ENCODE measurements at places on chromosomes 11 and 22.

GRCh38 chr22:47014636-47015345 lies 252.3 kb downstream of the TBC1D22A start:
- ATAC-seq, result no peak

DNA sequence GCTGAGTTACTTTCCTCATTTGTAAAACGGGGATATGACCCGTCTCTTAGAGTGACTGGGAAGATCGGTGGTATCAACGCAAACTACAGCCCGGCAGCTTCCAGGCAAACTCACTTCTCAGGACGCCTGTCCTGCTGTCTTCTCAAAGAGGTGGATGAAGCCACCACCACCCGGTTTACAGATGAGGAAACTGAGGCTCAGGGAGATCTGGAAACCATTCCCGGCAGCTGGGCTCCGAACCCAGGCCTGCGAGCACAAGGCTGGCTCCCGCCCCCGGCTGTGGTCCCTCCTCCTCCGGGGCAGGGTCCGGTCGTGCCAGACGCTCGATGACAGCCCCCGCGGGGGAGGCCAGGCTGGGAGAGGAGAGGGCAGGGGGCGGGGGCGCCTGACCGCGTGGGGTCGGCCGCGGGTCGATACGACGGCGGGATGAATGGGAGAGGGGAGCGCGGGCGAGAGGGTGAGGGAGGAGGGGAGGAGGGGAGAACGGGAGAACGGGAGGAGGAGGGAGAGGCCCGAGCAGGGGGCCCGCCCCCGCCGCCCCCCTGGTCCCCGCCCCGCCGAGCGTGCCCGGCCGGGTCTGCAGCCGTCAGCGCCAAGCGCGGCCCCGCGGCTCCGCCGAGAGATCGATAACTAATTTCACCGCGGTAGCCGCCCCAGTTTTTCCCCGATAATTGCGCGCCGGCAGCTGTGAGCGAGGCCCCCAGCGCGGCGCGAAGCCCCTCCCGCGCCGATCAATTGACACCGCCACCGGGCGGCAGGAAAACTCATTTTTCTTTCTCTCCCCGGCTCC lies 14.0 kb downstream of the IGLL1 start:
- peak; percentile 27 for ATAC-seq

DNA sequence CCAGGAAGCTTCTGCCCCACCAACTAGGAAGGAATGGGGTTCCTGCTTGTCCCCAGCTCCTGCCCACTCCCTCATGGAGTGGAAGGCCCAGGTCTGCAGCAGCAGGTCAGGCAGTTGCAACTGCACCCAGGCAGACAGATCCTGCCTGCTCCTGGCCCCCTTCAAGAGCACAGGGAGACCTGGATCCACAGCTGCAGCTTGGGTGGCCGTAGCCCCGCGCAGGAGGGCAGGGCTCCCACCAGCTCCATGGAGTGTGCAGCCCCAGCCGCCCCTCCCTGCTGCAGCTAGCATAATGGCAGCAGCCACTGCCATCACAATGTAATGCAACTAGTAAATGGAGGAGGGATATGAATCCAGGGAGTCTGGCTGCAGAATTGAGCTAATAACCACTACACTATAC lies 187.5 kb upstream of the PLET1 start:
- ATAC-seq, result no peak

- ATAC-seq, result no peak
Measured at GRCh38 chr11:112540261-112540660, 279.6 kb upstream of the PLET1 start.

GRCh38 chr11:86715611-86716010 lies 43.2 kb upstream of the ME3 start:
- peak; percentile 8 for ATAC-seq

- peak; percentile 82 for ATAC-seq
Measured at GRCh38 chr11:68271023-68271780, 571 bp downstream of the C11orf24 start.

GRCh38 chr22:36124666-36125065 lies 35.9 kb downstream of the APOL3 start:
- ATAC-seq, result no peak

GRCh38 chr22:38944653-38945052 lies 12.8 kb upstream of the APOBEC3A start:
- no peak for ATAC-seq

- ATAC-seq, result no peak
Measured at GRCh38 chr11:9625728-9626127, 38.1 kb upstream of the SWAP70 start.

DNA sequence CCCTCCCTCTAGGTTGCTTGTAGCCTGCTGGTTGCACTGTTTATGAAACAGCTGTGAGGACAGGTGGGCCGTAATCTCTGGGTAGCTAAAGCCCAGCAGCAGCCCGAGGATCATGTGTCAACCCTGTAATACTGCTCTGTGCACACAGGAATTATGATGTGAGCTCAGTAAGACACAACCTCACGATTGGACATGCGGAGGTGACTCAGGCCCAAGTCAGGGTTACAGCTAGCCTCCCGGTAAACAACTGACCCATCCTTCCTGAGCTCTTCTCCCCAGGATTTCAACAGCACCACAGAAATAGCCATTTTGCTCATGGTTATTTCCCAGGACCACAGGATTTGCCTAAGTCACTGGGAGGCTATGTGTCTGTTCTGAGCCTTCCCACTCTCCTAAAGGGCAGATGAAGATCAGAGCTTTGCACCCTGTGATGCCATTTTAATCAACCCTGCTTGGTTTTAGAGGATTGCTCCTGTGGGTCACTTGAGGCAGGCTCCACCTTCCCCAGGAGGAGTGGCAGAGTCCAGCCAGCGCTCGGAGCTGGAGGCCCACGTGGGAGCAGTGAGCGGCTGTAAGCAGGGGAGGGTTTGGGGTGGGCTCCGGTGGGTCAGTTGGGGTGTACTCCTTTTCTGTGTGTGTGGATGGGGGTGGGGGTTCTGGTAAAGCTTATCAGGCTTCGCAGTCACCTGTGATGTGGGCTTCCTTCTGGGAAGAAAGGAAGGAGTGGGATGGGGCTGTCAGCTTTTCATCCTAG lies at the start of gene AMPD3:
AMPD3 (plus strand) TSS at position 387 of the 754 bp plus-strand sequence. CDS start 6,256 bp downstream, outside the sequence.
- ATAC-seq, result peak; percentile 89

DNA sequence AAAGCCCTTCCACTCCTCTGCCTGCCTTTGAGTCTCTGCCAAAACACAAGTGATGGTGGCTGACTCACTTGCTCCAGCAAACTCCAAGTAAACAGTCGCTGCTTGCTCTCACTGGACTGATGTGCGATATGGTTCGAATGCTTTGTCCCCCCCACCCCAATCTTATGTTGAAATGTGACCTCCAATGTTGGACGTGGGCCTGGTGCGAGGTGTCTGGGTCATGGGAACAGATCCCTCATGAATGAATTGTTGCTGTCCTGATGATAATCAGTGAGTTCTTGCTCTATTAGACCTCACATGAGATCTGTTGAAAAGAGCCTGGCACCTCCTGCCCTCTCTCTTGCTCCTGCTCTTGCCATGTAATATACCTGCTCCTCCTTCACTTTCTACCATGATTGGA lies 747.9 kb downstream of the OPCML start:
- no peak for ATAC-seq

DNA sequence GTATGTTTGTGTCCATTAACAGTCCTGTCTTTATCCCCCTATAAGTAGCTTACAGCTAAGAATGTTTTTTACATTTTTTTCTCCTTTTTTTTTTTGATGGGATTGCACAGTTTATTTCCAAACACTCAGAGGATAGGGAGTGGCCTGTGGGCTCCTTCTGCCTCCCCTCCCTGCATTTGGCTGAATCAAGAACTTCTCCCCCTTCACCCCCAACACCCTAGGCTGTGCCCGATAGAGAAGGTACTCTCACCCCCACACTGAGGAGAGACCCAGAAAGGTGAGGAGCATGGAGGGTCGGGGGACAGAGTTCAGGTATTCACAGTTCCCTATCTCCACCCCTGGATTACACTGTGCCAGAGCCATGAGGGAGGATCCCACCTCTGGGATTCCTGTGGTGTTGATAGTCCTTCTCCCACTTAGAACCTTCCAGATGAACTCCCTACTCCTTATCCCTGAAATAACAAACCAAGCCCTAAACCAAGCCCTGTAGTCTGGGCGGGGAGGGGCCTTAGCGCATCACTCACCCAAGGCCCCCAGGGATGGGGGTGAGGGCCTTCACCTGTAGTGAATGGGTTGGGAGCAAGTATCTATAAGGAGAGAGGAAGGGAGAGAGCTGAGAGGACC lies 97.1 kb downstream of the ADAMTS15 start:
- ATAC-seq, result no peak

- no peak for ATAC-seq
Measured at GRCh38 chr11:67532889-67533288, 9.6 kb upstream of the CABP2 start.

DNA sequence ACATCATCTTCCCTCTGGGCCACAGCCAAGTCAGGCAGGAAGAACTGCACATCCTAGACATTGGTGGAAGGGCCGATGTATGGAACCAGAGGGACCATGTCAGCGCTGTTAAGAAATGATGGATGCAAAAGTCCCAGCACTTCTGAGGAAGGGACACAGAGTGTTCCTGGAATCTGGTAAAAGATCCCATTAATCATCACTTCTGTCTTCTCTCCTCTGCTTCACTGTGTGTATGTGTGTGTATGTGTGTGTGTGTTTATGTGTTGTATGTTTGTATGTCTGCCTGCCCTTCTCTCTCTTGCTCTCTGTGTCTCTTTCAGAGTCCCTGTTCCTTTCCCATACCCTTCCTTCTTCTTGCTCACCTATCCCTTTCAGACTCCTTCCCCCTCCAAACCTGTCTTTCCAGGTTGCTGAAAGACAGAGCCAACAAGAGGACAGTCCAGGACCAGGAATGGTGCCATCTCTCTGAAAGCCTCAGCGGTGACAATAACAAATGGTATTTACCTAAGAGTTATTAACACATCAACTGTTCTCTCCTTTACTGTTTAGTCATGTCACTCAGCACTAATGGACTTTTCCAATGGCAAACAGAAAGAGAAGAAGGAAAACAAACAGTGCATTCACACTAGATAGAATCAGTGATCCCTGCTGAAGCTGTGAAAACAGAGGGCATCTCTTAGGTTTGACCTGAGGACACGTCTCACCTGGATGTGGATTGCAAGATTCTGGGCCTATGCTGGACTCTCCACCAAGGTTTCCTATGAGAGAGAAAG lies 47.1 kb downstream of the EHF start:
- ATAC-seq, result no peak

GRCh38 chr11:69841859-69842698 lies 22.9 kb upstream of the FGF3 start:
- ATAC-seq, result no peak

- no peak for ATAC-seq
Measured at GRCh38 chr22:44624689-44625420, 77.1 kb upstream of the PRR5 start.

DNA sequence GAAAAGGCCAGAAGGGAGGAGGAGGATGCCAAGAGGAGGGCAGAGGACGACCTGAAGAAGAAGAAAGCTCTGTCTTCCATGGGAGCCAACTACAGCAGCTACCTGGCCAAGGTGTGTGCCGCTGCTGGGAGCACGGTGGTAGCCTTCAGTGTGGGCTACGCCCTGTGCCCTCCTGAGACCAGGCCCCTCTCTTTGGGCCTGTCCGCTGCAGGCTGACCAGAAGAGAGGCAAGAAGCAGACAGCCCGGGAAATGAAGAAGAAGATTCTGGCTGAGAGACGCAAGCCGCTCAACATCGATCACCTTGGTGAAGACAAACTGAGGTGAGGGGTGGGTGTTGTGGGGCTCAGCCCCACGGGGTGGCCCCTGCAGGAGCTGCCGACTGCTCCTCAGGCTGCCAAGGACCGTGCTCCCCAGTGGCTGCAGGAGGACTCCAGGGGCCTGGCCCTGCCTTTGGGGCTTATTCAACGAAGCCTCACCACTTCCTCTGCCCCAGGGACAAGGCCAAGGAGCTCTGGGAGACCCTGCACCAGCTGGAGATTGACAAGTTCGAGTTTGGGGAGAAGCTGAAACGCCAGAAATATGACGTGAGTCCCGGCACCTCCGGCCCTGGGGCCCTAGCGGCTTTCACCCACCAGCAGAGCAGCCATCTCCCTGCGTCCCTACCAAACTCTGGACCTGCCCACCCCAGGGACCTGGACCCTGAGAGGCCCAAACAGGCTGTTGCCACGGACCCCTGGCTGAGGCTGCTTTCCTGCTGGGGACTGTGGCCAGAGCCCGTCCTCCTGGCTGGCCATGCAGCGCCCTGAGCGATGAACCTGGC lies 12.6 kb upstream of the MRPL23 start:
- ATAC-seq, result no peak

DNA sequence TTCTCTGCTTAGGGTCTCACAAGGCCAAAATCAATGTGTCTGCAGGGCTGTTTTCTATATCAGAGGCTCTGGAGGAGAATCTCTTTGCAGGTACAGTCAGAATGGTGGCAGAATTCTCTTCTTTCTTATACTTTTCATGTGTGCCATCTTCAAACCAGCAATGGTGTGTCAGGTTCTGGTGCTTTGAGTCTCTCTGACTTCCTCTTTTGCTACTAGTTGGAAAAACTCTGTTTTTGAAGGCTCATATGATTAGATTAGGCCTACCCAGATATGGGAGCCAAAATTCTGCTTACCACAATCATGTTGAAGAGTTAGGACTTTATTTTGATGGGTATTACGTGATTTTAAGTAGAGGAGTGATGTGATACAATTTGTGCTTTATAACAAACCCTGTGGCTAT lies 18.8 kb upstream of the TECTA start:
- ATAC-seq, result no peak

DNA sequence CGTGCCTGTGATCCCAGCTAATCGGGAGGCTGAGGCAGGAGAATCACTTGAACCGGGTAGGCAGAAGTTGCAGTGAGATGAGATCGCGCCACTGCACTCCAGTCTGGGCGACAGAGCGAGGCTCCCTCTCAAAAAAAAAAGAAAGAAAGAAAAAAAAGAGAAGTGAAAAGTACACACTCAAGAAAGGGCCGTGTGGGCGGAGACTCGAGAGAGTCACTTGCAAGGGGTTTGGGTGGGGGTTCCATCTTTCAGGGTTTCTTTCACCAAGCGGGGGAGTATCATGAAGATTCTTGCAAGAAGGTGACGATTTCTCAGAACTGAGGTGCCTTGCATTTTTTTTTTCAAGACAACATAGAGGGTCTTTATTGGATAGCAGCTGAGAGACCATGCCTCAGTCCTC lies 4.0 kb upstream of the IFITM5 start:
- ATAC-seq, result no peak

DNA sequence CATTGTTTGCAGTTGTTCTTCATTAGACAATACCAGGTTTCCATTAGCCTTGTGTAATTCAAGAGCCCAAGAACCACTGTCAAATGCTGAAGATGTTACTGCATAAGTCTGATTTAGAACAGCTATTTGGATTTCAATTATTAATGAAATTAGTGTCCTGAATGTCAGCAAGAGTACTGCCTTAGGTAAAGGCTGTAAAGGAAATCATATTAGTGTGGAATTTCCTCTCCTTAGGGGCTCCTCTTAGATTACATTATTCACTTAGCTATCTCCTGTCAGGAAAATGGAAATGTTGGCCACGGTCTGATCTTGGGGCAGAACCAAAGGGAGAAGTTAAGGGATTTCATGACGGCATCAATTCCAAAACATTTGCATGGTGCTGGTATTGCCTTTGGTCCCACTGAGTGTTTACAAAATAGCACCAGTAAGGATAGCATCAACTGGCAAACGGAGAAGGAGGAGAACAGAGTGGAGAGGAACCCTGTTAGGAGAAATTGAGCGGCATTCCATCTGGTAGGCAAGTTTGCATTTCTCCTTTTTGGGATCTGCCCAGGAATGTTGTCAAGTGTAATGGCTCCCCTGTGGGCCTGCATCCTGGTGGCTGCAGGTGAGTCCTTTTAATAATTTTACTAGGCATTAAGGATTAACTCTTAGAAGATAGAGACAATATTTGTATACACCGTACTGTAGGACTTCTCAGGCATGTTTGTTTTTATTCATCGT lies at the start of gene HTR3B:
HTR3B (plus strand) TSS at position 418 of the 723 bp plus-strand sequence; CDS start at position 556, 138 bp downstream.
- ATAC-seq, result peak; percentile 58

Data from SK-N-SH treated with all-trans-retinoic acid at 6 μM for 48 hours (cell line).